ENCODE measurements at places on chromosomes 3 and 15.

- DNase-seq, result no peak
Measured at GRCh38 chr15:100121285-100121684, 220.5 kb downstream of the ADAMTS17 start.

GRCh38 chr15:41671656-41672648 is 11.7 kb downstream of the MGA start:
- DNase-seq, result no peak

DNA sequence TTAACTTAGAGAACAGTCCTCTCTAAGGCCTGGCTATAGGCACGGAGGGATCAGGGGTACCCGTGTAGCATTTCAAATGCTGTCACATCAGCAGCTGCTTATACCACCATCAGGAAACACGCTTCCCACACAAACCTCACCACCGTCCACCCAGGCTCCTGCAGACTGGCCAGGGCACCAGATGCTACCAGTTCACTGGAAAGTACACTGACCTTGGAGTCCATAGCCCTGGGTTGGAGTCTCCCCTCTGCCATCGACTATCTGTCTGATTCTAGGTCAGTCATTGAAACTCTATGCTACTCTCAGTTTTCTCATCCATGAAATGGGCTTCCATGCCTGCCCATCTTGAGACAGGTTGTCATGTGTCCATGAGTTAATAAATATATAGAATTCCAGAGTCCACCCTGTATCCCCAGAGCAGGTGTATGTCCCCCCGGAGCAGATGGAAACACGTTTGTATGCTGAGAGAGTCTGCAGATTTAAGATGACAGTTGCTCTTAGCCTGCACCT is 156.0 kb upstream of the SMAD3 start:
- DNase-seq, result no peak

DNA sequence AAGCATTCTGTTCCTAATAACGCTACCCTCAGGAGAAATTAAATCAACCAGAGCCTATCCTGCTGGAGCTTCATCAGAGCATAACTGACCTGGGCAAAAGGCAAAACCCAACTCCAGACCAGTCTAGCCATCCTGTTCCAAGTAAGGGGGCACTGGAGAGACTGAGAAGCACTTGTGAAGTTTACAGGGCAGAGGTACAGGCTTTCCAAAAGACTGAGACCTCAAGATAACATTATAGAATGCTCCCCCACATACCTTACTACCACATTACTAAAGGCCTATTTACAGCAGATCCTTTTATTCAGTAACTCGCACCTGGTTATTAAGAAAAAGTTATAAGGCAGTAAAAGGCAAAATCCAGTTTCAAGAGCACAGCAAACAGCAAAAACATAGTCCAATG is 35.5 kb downstream of the RFX7 start:
- DNase-seq, result no peak

DNA sequence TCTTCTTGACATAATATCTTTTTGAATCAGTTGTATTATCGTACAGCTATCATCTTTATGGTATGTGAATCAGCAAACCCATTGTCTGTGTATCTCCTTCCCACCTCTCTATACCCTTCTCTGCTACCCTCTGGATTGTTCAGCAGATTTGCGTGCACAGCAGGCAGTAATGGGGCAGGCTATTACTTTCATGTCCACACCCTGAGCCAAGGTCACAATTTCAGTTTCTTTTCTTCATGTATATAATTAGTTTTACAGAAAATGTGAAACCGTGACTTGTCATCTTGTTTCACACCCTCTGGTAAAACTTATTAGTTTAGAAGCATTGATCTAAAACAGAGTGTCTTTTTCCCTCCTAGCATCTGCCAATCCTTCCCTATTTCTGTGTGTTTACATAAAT is 770.4 kb upstream of the SEMA6D start:
- DNase-seq, result no peak

DNA sequence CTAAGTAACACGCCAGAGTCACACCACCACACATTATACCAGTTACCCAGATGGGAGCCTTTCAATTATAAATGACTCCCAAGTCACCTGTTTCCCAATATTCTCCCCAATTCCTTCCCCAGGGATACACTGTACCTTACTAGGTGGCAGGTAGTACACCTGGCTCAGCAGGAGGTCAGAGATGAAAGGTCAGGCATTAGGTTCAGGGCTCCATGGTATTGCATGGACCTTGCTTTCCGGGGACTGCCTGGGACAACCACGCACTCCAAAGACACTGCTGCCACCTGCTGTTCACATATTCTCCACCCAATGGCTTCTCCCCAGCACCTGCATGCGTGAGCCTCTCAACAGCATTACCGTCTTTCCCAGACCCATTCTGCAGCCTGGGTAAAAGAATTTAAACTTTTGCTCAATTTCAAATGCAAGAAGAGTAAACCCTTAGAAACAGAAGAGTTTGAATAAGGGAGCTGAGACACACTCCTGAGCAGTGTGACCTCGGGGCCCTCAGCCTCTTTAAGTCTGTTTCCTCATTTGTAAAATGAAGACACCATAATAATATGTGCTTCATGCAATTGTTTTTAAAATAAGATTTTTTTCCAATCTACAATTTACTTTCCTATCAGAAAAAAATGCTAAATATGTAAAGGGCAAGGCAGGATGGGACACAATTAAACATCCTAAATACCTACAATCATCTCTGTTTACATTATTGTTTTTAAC is 28.0 kb upstream of the LACTB start:
- DNase-seq, result peak; percentile 80

- no peak for DNase-seq
Measured at GRCh38 chr3:197956626-197956988, 3.4 kb upstream of the LMLN start.
